ENCODE measurements at places on chromosomes 16 and 17.

- no peak for DNase-seq
Measured at GRCh38 chr16:23435500-23435899, 17.5 kb downstream of the COG7 start.

DNA sequence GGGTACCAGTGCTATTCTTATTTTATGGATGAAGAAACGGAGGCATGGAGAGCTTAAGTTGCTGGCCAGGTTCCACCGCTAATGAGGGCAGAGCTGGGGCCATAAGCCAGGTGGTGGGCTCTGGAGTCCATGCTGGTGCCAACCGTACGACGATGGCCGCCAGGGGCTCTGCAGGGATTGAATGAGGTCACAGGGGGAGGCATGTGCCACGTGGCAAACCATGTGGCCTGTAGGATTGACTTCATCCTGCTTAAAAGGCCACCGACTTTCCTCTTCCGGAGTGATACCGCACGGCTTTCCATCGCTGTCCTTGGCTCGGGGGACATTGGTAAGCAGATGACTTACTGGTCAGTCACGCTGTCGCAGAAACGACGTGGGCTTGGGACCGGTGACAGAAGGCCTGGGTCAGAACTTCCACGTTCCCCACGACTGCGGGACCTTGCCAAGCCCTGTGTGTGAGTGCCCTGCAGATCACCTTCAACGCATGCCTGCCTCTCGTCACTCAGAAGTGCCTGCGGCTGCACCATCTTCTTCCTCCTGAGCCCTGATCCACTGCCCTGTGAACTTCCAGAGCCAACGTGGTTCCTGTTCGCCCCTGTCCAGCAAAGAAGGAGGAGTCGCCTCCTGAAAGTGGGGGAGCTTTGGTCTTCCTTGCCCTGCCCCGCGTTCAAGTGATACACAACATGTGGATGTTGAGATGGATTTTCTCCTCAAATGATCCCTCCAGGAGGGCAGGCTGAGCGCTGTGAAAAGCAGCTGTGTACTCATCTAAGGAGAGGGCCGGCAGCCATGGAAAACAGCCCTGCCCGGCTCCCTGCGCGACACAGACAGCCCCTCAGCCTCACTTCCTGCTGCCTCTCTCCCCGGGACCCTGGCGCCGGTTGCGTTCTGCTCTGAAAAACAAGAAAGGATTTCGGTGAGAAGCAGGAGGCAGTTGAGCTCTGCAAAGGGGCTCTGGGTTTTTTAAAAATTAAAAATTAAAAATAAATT is 176.7 kb downstream of the C16orf95 start:
- DNase-seq, result no peak

DNA sequence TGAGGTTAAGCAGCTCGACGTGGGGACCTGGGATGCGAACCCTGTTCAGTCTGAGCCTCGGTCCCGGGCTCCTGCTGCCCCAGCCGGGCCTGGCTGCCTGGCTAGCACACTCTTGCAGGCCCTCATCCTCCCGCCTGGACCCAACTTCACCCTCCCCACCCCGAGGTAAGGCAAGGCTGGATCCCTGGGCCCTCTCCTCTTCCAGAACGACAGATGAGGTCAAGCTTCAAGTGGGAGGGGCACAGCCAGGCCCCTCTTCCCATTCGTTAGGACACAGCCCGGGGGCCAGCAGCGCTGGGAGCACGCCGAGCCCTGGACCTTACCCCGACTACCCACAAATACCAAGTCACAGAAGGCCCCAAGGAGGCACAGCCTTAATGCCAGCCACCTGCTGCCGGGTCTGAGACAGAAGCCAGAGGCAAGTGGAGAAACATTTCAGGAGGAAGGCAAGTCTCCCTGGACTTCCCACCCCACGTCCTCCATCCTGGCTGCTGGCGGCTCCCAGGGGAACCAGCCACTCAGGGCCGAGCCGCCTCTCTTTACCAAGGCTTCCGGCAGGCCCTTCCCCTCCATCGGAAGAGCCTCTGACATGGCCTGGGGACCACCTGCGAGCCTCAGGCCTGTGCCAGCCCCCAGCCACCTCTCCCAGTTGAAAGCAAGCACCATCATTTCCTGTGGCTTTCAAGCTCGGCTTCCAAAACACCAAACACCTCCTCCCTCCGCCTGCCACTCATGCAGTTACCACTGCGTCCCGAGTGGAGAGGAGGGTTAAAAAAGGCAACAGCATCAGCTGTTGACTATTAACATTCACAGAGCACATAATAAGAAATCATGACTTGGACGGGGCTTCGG is 59.9 kb downstream of the RPH3AL start:
- DNase-seq, result no peak

GRCh38 chr16:65070831-65071432 is 50.9 kb downstream of the CDH11 start:
- peak; percentile 94 for DNase-seq

DNA sequence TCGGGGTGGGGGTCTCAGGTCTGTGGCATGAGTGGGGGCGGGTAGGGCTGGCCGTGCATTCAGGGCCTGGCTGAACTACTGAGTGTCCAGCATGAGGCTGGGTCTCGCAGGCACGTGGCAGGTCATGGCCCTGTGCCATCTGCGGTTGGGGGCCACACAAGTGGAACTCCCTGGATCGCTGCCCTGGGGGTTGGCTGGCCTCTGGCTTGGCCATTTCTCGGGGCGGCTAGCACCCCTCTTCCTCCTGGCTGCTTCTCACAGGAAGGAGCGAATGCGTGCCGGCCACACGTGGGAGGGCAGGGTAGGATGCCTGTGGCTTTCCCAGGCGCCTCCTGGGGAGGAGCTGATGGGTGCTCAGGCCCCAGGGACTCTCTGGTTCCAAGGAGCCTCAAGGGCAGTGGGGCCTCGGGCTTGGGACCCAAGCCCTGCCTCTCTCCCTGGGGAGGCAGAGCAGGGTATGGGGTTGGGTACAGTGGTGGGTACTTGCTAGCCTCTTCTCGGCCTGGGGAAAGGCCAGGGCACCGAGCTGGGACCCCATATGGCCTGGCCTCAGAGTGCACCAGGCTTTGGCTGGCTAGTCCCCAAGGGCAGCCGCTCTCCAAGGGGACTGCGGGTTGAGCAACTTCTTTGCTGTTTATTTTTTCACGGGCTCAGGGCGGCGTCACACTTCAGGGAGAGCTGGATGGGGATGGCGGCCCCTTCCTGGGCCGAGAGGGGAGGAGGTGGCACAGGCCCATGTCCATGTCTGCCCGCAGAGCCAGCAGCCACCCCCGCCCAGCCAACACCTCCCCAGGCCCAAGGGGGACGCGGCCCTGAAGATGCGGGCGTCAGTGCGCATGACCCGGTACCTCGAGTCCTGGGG is 37.5 kb downstream of the ADCY7 start:
- no peak for DNase-seq

DNA sequence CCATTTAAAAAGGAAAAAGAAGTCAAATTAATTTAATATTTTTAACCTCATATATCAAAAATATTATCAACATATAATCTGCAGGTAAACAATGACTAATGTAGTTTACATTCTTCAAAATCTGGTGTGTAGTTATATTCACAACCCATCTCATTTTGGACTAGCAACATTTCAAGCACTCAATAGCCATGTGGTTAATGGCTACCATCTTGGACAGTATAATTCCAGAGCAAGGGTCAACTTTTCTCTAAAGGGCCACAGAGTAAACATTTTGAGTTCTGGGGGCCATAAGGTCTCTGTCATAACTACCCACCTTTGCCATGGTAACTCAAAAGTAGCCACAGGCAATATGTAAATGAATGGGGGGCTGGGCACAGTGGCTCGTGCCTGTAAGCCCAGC is 153.9 kb downstream of the PARN start:
- DNase-seq, result no peak

- no peak for DNase-seq
Measured at GRCh38 chr16:20844588-20844987, 38.3 kb downstream of the REXO5 start.

DNA sequence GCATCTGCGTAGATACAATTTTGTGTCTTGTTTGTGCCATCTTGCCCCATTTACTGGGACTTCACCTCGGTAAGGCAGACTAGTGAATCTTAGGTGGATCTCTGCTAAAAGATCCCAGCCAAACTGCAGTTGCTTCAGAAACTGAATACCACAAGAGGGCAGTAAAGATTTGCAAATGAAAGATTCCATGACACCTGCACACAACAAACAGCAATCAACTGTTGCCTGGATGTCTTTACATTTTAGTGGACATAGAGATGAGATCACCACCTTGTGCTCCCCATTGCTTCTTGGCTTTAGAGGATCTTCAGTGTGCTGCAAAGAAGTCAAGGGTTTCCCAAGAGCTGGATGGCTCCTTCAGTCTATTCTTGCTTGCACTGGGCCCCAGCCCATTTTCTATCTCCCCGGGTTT is 119.2 kb upstream of the CACNG5 start:
- DNase-seq, result peak; percentile 61

- DNase-seq, result no peak
Measured at GRCh38 chr17:72191921-72192799, 71.3 kb downstream of the SOX9 start.

DNA sequence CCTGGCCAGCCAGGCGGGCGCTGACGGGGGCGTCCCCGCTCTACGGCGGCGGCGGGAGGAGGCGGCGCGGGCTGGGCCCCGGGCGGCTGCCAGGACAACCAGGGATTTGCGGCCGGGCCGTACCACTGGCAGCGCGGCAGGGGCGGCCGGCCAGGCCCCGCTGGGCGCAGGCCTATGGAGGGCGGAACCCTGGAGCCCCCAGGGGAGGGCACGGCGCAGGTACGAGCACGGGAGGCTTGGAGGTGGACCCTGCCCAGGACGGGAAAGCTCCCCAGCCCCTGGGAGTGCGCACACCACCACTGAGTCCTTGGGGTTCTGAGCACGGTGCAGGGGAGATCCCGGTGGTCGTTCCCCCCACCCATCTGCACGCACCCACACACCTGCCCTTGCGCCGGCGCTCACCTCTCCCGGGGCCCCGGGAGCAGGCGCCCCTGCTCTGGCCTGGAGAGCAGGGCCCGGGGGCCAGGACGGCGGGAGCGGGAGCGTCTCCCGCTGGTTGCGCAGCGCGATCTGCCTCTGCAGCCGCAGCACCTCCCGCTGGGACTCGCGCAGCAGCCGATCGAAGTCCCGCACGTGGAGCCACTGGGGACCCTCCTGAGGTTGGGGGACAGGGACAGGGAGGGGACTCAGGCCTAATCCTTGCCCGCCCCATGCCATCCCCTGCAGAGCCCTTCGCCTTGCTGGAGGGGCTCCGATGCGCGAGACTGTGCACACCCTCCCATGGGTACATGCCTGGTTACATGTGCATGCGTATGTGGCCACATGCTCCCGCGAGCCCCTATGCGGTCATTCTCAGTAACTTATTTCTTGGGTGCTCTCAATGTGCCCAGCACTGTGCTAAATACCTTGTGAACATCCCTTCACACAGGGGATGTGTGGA is 3.9 kb downstream of the TSPOAP1 start:
- no peak for DNase-seq

- no peak for DNase-seq
Measured at GRCh38 chr16:80151722-80152111, 389.1 kb upstream of the DYNLRB2 start.

DNA sequence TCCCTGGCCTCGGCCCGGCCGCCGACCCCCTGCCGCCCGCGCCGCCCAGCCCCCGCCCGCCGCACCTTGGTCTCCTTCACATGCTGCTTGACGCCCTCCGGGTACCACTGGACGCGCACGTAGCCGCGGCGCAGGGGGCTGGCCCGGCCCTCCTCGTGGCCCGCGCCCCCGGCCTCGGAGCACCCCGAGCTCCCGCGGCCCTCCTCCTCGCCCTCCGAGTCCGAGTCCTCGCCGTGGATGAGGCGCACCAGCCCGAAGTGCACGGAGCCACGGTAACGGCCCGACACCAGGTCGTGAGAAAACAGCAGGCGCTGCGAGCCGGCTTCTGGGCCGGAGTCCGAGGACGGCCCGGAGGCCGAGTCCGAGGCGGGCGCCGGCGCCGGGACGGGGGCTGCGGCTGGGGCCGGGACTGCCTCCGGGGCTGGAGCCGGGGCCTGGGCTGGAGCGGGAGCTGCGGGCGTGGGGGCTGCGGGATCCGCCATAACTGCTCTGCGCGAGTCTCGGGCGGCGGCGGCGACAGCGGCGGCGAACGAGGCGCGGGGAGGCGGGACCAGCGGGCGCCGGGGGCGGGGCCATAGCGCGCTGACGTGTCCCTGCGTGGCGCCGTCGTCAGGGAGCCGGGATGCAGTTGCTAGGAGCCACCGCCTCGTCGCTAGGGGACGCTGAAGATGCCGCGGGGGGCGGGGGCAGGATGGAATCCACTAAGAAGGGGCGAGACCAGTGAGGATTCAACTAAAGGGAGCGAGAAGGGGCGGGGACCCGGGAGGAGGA is at the start of gene UBE2O:
TSS of gene UBE2O (minus strand) at position 493 of the 771 bp plus-strand sequence. CDS start at position 482, 11 bp downstream.
- DNase-seq, result peak; percentile 84

- no peak for DNase-seq
Measured at GRCh38 chr17:29401258-29401657, 11.1 kb downstream of the TAOK1 start.

DNA sequence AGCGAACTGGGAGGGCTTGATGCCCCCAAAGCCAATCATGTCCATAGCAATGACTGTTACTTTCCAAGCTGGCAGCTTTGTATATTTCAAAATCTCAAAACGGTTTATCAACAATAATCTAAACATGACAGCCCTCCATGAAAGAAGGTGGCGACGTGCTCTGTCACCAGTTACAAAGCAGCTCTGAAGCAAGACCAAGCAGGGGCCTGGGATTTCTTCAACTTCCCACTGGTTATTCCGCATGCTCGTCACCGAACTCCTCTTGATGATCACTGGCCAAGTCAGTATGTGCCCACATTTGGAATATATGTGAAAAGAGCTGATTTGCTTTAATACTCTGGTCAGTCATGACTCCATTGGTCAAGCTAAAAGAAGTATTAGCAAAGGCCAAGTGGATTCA is 175.6 kb downstream of the VPS53 start:
- no peak for DNase-seq

GRCh38 chr16:54707813-54708212 is 222.9 kb upstream of the IRX5 start:
- no peak for DNase-seq

GRCh38 chr17:73733517-73733916 is 89.3 kb upstream of the SDK2 start:
- no peak for DNase-seq

GRCh38 chr16:87384162-87384874 is 742 bp upstream of the FBXO31 start:
- DNase-seq, result no peak

- DNase-seq, result no peak
Measured at GRCh38 chr17:73782641-73783381, 138.6 kb upstream of the SDK2 start.

- DNase-seq, result no peak
Measured at GRCh38 chr17:62802561-62803205, 5.4 kb downstream of the MARCHF10 start.

All from putamen (tissue), 1 donor.